ENCODE measurements at places on chromosomes 5 and 9.

DNA sequence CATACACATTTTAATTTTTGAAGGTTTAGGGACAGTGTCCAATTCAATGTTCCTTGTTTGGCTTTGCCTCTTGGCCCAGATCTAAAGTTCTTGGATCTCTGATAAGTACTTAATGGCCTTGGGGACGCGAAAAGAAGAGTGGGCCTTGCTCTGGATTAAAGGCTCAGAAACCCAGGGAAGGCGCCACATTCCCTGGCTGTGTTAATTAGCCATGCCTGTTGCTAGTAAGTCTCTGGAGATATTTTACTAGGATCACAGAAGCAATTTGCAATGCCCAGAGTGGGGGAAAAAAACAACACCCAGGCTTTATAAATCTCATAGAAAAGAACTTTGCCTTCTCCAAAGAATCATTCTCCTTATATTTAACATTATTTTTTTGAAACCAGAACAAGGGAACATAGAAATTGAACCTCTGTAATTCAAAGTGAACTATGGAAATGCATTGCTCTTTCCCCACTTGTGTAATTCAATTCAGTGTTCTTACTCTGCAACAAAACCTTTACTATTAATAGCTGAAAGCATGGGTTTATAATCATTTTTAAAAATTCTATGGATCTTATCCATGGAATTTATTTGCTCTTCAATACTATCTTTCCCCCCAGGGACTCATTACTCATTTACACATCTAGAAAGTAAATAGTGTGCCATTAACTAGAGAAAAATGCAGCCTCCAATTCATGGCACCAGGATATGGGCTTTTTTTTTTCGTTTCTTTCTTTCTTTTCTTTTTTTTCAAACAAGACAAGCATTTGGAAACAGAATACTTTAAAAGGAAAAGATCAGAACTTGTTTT lies 172.2 kb upstream of the ANKRD55 start:
- DNase-seq: peak; percentile 75

GRCh38 chr5:60945813-60946187 lies 795 bp downstream of the NDUFAF2 start:
- DNase-seq: peak; percentile 71

- peak; percentile 86 for DNase-seq
Observed at GRCh38 chr5:75053304-75054133, 1.2 kb upstream of the GCNT4 start.

DNA sequence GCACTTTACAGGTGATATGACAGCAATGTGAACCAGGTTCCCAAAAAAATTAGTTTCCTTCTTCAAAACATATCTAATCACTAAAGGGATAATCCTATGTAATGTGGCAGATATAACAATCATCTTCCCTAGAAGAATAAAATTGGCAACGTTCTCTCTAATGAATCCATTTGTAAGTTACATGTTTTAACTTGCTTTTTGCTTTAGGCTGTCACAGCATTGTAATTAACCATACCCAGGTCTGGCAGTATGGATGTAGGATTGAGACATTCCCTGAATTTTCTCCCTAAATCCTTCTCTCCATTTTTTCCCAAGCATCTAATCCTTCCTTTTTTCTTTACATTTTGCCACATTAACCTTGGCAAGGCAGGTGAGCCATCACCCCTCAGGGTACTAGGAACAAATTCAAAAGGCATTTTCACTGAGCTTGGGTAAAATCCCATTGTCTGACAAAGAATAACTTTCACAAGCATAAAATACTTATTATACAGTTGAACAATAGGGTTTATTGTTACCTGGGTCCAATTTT lies 548.3 kb downstream of the SEMA5A start:
- DNase-seq: no peak

DNA sequence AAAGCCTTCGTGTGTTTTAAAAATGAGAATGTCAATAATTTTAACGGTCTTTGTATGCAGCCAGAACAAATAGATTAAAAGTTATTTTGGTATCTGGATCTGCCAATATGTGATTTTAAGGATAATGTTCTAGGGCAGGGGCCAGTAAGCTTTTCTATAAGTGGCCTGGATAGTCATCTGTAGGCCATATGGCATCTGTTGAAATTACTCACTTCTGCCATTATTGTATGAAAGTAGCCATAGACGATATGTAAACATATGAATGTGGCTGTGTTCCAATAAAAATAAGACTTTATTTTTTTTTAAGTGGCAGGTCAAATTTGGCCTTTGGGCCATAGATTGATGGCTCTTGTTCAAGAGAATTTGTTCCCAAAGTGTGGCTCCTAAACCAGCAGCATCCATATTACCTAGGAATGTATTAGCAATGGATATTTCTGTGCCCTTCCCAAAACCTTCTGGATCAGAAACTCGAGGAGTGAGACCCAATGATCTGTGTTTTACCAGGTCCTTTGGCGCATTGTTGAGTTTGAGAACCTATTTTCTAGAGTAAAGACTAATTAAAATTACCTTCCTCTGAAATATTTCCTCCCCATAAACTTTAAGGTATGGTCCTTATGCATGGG lies 55.9 kb downstream of the C6 start:
- peak; percentile 5 for DNase-seq

GRCh38 chr9:21559402-21560280 lies 77.5 kb upstream of the IFNE start:
- DNase-seq: peak; percentile 63

DNA sequence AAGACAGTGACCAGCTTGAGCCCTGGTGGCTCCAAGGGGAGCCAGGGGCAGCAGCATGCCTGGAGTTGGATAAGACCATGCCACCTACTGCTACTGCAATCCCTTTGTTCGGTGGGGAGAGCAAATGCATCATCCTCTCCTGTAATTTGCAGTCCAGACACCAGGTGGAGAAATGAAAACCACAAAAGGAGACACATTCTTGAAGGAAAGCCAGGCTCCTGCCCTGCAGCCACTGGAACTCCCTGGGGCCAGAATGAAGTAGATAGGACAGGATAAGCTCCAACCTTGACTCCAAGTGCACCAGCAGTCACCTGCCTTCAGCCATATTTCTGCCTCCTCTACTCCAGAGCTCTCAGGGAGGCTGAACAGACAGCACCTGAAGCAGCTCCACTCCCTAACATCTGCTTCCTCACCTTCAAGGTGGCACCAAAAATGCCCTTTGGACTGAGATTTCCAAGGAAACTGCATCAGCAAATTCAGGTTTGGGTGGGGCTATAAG lies 65.1 kb upstream of the IQGAP2 start:
- DNase-seq: peak; percentile 52

- peak; percentile 65 for DNase-seq
Observed at GRCh38 chr5:107469485-107470294, 201.0 kb downstream of the EFNA5 start.

- DNase-seq: no peak
Observed at GRCh38 chr9:23582836-23583235, 243.2 kb downstream of the ELAVL2 start.

- no peak for DNase-seq
Observed at GRCh38 chr5:143045062-143045461, 274.9 kb downstream of the ARHGAP26 start.

- no peak for DNase-seq
Observed at GRCh38 chr5:133234911-133235310, 183.1 kb downstream of the HSPA4 start.

GRCh38 chr9:33101104-33101951 lies 24.9 kb upstream of the SMU1 start:
- peak; percentile 93 for DNase-seq

- no peak for DNase-seq
Observed at GRCh38 chr5:172482156-172483020, 28.1 kb upstream of the SH3PXD2B start.

- DNase-seq: no peak
Observed at GRCh38 chr5:180612683-180613082, 21.4 kb upstream of the SCGB3A1 start.

DNA sequence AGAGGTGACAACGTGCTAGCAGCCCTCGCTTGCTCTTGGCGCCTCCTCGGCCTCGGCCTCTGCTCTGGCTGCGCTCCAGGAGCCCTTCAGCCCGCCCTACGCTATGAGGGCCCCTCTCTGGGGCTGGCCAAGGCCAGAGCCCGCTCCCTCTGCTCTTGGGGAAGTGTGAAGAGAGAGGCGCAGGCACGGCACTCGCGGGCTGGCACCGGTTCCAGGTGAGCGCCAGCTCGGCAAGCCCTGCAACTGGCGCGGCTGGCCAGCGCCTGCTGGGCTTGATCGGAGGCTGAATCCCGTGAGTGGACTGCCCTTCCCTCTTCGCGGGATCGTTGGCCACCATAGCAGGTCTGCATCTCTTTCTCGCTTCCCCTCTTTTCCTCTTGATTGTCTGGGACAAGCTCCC lies 298.0 kb upstream of the PTPRD start:
- DNase-seq: no peak

GRCh38 chr9:87944682-87945081 lies 26.9 kb downstream of the SPATA31C1 start:
- no peak for DNase-seq

GRCh38 chr9:116855881-116856662 lies 169.0 kb downstream of the TRIM32 start:
- DNase-seq: no peak

GRCh38 chr5:136769900-136770684 lies 404.7 kb upstream of the TRPC7 start:
- DNase-seq: peak; percentile 78

DNA sequence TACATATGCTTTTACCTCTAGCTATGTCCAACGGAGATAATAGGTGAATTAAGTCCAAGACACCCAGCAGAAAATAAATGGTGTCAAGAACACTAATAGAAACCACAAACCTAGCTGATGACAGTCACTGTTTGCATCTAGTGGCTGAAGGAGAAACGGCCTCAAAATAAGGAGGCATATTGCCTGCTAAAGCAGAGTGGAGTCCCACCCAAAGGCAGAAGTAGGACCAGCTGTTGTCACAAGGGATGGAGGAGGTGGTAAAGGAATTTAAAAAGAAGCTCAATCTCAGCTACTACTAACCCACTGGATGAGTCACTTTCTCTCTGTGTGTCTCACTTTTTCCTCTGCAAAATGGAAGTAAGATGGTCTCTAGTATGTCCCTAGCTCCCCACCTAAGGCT lies 224.3 kb downstream of the GRIA1 start:
- peak; percentile 35 for DNase-seq

GRCh38 chr9:450561-450960 lies 235.9 kb downstream of the DOCK8 start:
- DNase-seq: no peak

- DNase-seq: peak; percentile 46
Observed at GRCh38 chr9:137150617-137151457, 11.9 kb downstream of the GRIN1 start.

- peak; percentile 69 for DNase-seq
Observed at GRCh38 chr9:128203024-128203706, at the start of gene DNM1. Gene DNM1, plus strand, starts transcription at chr9:128203379. Its CDS starts 92 bp downstream, at chr9:128203471.

DNA sequence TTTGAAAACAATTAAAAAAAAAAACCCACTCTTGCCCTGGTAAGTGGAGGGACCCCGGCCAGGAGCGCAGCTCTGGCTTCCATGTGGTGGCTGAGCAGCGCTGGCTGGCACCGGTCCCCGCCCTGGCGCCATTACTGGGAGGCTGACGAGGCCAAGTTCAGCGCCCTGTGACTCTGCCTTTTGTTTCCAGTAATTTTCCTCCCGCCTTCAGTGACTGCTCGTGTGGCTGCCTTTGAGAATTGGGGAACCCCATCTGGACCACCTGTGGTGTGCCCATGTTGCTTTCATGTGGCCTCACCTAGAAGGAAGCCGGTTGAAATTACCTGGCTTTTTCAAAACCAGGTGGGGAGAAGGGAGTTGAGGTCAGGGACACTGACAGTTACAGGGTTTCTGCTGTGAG lies 136.1 kb downstream of the GAPVD1 start:
- DNase-seq: no peak

GRCh38 chr5:73122875-73123810 lies 2.8 kb downstream of the TMEM171 start:
- peak; percentile 86 for DNase-seq

- no peak for DNase-seq
Observed at GRCh38 chr9:108911820-108912219, 22.1 kb downstream of the ELP1 start.

GRCh38 chr5:117318528-117318927 lies 743.9 kb upstream of the SEMA6A start:
- no peak for DNase-seq

DNA sequence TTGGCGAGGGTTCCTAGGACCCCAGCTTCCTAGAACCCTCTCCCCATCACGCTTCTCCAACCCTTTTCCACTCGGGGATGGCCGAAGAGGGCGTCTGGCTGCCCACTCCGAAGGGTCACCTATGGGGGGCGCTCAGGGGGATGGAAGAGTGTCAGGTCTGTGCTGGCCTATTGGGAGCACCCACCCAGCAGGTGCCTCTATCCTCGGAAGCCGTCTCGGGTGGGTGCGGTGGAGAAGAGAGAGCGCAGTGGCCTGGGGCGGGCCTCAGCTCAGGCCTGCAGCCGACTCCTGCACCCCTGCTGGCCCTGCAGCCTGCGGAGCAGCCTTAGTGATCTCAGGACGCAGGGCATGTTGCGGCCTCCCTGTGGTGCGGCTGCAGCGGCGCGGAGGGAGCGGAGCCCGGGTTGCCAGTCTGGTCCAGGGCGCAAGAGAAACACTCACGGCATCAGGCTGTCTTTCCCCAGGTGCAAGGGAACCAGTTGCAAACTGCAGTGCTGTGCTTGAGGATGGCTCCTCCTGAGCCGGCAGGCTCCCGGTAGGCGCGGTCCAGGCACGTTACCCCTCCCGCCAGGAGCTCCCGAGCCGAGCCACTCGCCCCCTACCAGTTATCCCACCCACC lies 1.5 kb upstream of the IRX2 start:
- DNase-seq: peak; percentile 28

GRCh38 chr9:81371824-81372223 lies 317.5 kb downstream of the TLE1 start:
- no peak for DNase-seq

DNA sequence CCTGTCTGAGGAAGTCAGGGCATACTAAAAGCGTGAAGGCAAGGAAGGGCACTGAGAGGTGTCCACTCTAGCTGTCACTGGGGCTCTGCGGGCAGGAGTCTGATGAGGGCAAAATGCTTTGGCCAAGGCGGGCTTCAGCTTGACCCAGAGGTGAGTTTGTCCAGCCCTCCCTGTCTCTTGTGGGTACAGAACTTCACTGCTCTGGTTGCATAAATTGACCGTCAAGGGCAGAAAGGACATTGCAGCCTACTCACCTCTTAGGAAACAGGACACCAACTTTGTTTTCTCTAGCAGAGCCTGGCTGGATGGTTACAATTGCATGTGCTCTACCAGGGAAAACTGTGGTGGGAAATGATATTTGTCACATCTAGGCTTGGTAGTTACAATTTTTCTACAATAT lies 170.9 kb downstream of the TMEM38B start:
- DNase-seq: no peak

- no peak for DNase-seq
Observed at GRCh38 chr5:169429044-169429443, 128.1 kb upstream of the SLIT3 start.

DNA sequence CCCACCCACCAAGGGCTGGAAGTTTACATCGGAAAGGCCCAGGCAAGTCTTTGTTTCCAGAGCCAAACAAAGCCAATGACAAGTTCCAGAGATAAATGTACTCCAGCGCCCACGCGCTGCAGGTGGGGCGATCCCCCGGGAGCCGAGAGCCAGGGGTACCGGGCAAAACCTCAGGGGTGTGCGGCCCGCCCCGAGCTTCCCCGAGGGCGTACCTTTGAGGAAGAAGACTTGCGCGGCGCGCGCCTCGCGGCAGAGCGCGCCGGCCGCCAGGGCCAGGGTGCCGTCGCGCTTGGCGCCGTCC lies 671 bp downstream of the DUSP1 start:
- no peak for DNase-seq

Measured in fibroblast of skin of scalp (primary cell).